ENCODE measurements at places on chromosomes 2 and 18. TPM values are rescaled to one million over a fixed set of nuclear protein-coding genes. Genes with fewer than 3 reads are reported as not detected.

Gene MBP
- 43.8 TPM for total RNA-seq

Gene RAPGEF4
- 1.9 TPM for total RNA-seq

Gene ABCG8
- total RNA-seq, result not detected

Gene CDH19
- total RNA-seq, result not detected

Gene SPAG16
- total RNA-seq, result 24.1 TPM

Gene SERPINB10
- total RNA-seq, result not detected

Gene ONECUT2
- total RNA-seq, result under 0.01 TPM

Gene CYP1B1
- 23.0 TPM for total RNA-seq

Gene POTEI
- total RNA-seq, result under 0.01 TPM

Gene ARHGAP25
- 0.14 TPM for total RNA-seq

Gene IL36A
- not detected for total RNA-seq

Gene DHRS9
- total RNA-seq, result 0.09 TPM

Gene MEIS1
- 304 TPM for total RNA-seq

Gene TEX44
- not detected for total RNA-seq

Gene PDE1A
- total RNA-seq, result 42.4 TPM

Gene COL4A3
- 0.18 TPM for total RNA-seq
